ENCODE measurements at places on chromosomes 2 and 18.

DNA sequence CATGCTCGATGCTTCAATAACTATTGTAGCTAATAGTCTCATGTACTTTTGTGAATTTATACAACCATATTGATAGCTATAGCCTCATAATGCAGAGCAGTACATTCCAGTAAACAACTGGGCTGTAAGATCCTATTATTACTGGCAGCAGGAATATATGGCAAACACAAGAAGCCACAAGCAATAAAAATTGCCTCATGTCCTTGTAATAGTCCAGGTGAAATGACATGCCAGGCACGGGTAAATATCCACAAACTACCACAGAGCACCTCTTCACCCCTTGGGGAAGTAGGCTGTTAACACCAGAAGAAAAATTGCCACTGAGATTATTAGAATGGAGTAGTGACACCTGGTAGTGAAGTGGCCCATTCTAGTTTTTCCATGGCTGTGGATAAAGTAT, 158.3 kb downstream of the MTX2 start:
- DNase-seq, result no peak

GRCh38 chr18:37270038-37270665, 295.4 kb downstream of the CELF4 start:
- no peak for DNase-seq

DNA sequence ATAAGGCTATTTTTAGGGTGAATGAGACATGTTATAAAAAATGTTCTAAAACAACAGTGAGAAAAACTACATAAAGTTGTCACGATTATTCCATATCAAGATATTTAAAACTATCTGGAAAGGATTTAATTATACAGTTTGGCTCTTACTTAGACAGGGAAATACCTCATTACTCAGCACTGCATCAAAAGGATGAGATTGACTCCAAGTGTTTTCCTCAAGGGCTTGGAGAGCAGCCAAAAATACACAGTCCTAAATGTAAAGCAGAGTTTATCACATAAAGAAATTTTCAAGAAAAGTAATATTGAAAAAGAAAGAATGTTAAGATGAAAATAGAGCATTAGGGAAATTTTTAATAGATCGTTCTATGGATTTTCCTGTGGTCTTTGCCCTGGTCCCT, 285.5 kb upstream of the NETO1 start:
- no peak for DNase-seq

- DNase-seq, result no peak
Measured at GRCh38 chr2:239579081-239579480, 178.3 kb upstream of the HDAC4 start.

DNA sequence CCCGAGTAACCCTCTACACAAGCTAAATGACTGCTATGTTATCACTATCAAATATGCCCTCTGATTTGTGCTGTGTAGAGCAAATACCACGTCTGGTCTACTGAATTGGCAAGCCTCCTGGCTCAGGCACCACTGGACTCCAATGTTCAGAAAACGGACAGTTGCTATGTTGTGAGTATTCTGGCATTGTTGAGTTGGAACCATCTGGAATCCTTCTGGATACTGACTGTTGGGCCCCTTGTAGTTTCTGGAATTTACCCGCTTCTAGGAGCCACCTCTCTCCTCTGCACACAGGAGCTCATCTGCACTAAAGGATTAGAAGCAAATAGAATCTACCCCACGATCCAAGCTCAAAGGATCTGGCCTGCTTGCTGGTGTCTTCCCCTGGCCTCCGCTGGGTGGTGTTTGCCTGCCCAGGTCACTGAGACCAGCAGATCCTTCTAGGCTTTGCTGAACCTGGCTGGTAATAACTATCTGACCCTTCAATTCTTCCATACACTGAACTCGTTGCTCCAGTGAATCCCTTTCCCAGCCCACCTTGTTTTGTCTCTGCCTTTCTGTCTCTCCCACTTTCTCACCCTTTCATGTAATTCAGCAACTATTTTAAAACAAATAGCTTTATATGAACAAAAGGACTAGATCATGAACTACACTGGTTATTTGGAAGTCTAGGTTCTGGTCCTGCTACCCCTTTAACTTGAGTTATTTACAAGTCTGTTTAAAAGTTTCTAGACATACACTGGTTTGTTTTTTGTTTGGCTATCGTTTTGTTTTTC, 2.1 kb upstream of the HAAO start:
- no peak for DNase-seq

GRCh38 chr2:43032213-43033015, 194.0 kb downstream of the ZFP36L2 start:
- DNase-seq, result no peak

DNA sequence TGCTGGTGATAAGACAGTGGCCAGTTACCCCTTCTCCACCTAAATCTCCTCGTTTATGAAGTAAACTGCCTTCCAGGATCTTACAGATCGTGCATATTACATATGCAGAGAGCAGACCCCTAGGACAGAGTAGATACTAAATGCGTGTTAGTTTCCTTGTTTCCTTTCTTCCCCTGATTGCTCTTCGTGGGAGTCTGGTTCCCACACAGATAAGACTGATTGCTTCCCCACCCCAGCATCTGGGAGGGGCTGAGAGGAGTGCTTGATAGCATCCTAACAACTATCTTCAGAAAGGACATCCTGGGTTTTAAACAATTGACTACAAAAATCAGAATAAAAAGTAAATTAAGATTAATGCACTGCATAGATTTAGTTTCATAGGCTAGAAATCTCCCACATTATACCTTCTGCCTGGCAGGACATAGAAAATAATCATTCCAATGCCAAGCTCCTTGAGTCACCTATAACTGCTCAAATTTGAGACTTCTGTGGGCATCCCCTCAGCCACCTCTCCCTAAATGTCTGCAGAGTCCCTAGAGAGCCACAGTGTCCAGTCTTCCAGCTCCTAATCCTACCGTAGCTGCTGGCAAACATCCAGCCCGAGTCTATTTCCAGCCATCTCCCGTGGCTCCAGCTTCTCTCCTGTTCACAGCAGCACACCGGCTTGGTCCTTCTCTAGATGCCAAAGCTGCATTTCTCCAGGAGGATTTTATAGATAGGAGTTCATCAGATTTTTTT, 128.3 kb downstream of the LRRC30 start:
- no peak for DNase-seq

GRCh38 chr18:48785091-48785614, 165.6 kb downstream of the SMAD7 start:
- no peak for DNase-seq

DNA sequence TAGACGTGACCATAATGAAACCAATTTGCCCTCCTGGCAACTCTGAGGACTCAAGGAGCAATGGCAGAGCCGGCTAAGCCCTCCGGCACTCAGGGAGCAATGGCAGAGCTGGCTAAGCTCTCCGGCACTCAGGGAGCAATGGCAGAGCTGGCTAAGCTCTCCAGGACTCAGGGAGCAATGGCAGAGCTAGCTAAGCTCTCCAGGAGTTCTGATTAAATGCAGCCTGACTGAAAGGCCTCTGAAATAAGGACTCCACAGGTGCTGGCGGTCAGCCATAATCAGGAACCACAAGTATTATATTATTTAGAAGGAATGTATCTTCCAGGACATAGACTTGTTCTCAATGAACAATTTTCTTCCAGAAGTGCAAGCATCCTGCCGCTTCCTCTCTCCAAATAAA, 65.2 kb downstream of the C2orf76 start:
- no peak for DNase-seq

DNA sequence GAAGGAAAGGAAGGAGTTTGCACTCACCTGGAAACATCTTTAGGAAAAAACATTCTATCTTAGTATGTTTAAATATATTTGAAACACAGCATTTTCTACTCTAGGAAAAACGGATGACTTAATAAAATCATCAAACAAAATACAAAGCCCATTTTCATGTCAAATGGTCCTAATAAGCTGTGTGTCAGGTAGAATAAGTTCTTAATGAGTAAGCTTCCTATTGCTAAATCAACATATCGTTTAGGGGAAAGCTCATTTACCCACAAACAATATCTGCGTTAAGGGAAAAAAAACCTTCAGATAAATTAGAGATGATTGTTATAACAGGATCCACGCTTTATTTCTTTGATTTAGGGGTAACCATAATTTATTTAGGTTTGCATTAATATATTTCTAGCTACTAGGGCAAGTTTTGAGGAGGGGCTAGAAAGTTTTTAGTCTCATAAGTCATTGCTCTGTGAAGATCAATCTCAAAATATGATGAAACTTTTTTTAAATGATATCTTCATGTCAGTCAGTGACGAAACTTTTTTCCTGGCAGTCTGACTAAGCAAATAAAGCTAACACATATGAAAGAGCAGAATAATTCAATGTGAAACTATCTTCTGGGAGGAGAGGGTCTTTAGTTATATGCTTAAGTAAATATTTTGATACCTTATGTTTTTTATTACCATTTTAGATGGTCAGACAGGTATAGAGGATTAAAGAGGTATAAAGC, 147.1 kb downstream of the WDSUB1 start:
- DNase-seq, result no peak

GRCh38 chr2:230714136-230714480, 1.5 kb downstream of the CAB39 start:
- DNase-seq, result no peak

GRCh38 chr18:27728659-27729058, 448.3 kb downstream of the CDH2 start:
- DNase-seq, result no peak

- no peak for DNase-seq
Measured at GRCh38 chr18:41391616-41392595, 563.1 kb upstream of the PIK3C3 start.

- DNase-seq, result no peak
Measured at GRCh38 chr2:12320991-12321641, 395.6 kb upstream of the TRIB2 start.

DNA sequence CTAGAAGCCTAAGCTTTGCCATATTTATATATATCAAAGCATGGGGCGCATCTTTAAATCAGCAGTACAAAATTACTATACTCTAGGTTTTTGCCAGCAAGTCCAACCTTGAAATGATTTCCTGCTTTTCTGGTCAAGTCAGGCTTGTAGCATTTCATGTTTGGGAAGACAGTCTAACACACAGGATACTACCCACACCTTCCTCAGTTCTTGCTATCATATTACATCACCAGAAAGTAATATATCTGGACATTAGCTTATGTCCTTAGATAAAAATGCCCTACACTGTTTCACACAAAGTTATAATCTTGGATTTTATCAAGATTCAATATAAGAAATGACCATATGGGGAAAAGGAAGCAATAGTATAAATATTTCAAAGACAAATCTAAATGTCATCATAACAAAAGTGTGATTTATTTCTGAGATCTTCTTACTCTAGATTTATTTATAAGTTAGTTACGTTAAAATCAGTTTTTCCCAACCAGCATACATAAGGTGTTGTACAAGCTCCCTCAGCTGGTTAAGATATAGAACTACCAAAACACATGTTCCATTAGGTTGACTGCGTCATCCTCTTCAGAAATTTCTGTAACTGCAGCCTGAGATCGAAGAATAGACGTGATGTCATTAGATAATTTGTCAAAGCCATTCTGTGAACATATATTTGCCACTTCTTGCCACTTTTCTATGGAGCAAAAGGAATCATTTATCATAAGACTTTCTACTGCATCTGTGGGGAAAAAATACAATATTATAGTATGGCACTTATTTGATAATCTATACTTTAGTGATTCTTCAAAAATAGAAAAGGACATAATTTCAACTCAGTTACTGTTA, 56.6 kb downstream of the CLHC1 start:
- DNase-seq, result no peak

- no peak for DNase-seq
Measured at GRCh38 chr2:239150125-239151011, 250.5 kb downstream of the HDAC4 start.

DNA sequence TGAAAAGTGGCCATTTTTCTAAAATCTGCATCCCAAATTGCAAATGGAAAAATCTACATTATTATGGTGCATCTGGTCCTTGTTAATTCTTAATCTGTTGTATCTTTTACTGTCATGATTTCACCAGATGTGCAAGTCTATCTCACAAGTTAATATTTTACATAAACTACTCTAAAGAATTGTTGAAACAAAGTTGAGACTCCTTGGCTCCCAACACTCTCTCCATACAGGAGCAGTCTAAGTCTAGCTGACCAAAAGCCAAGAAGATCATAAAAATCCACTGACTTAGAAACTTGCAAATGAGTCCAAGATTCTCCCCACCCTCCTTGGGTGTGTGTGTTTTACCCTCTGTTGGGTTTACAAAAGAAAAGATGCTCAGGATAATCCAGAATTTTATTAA, 85.1 kb downstream of the NCKAP5 start:
- DNase-seq, result no peak

DNA sequence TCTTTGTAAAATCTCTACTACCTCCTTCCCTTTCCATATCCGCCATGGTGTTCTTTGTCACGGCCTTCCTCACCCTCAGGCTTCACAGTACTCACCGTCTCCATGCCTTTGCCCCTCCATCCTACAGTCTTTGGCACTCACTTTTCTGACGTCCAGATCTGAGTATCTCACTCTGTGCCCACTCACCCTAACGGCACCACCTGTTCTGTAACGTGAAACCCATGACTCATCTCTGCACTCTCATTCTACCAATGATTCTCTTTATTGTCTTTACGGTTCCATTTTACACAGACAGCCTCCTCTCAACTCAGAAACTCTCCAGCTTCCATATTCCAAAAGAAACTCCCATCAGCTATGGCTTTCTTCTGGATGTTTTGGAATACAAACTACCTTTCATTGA, 56.7 kb downstream of the NETO1 start:
- DNase-seq, result no peak

- no peak for DNase-seq
Measured at GRCh38 chr2:222959358-222959757, 92.6 kb upstream of the KCNE4 start.

- no peak for DNase-seq
Measured at GRCh38 chr2:74930811-74931486, 27.5 kb upstream of the POLE4 start.

GRCh38 chr2:165369898-165370296, 99.6 kb upstream of the CSRNP3 start:
- no peak for DNase-seq

DNA sequence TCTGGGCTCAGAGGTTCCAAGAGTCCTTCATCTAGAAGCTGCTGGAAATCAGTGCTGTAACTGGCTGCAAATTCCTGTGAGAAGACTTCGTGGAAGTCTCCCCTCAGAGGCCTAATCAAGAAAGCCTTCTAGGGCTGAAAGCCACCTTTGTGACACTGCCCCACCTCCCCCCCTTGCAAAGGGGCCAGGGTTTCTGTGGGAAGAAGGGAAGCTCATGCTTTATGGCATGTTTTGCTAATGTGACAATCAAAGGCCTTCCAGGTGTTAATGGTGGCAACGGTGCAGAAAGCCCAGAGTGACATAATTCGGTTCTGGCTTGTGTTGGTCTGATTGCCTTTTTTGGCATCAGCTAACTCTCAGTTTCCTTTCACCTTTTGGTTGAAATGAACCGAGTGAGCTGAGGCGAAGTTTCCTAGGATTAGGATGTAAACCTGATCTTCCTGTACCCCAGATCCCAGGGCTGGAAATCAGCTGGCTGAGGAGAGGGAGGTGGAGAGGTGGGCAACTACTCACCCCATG, 126.9 kb upstream of the TRIB2 start:
- DNase-seq, result no peak

DNA sequence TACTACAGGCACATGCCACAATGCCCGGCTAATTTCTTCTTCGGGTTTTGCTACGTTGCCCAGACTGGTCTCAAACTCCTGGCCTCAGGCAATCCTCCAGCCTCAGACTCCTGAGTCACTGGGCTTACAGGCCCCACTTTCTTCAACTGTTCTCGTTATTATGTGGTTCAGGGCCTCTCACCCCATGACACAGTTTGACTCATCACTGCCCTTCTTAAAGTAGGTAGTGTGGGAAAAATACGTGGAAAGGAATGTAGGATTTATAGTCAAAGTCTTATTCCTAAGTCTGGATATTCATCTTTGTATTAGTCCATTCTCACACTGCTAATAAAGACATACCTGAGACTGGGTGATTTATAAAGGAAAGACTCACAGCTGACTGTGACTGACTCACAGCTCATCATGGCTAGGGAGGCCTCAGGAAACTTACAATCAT, 19.4 kb downstream of the CENPA start:
- no peak for DNase-seq

Measured in stimulated activated CD4-positive, alpha-beta T cell treated with anti-CD3 and anti-CD28 coated beads, Interleukin-12 subunit alpha, Interleukin-12 subunit beta, amount 100 ng/mL, for 4 hours (primary cell).